ENCODE measurements at places on chromosomes 6 and 20. TPM values are rescaled to one million over a fixed set of nuclear protein-coding genes. Genes with fewer than 3 reads are reported as not detected.

- no peak for DNase-seq
These were observed 243.8 kb downstream of the CDH26 start for GRCh38 chr20:60202046-60202445.

Gene PTCRA
- not detected for total RNA-seq

- DNase-seq = no peak
These were observed 73.7 kb downstream of the GMDS start for GRCh38 chr6:2171728-2172127.

Gene HLA-DRB5
- 4.8 TPM for total RNA-seq

Gene ADGRF5
- total RNA-seq = 3.3 TPM

DNA sequence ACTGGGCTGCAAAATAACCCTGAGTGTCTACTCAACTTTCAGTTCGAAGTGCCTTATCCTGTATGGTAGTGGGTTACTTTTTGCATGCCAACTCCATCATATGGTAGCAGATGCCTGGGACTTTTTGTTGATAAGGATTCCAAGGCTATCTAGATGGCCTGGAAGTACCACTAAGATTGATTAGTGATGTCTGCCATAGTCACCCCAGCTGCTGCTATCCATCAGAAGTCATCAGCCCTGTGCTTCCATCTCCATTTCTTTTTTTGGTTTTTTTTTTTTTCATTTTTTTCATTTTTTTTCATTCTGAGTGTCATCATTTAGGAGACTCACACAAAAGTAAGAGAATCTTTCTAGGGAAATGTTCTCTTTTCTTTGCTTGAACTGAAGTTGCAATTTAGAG lies 217.4 kb upstream of the PLCB4 start:
- no peak for DNase-seq

Gene OXT
- not detected for total RNA-seq

Gene PBX2
- total RNA-seq = 47.5 TPM

GRCh38 chr6:18070486-18070885 lies 52.0 kb downstream of the NHLRC1 start:
- DNase-seq = no peak

DNA sequence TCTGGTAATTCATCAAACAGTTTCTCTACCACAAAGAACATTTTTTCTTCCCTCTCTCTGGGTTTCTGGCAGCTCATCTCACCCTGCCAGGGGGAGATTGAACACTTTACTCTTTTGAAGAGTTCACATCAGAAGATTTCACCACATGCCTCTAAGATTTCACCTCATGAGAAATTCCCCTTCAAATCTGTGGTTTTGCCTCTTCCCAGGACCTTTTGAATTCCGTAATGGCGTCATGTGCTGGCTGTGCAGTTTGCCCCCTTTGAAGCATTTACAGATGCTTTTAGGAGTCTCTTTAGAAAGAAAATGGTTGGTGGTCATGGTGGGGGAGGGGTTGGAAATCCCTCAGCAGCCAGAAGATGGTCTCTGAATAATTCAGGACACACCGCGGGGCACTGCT lies 486.1 kb downstream of the QKI start:
- no peak for DNase-seq

DNA sequence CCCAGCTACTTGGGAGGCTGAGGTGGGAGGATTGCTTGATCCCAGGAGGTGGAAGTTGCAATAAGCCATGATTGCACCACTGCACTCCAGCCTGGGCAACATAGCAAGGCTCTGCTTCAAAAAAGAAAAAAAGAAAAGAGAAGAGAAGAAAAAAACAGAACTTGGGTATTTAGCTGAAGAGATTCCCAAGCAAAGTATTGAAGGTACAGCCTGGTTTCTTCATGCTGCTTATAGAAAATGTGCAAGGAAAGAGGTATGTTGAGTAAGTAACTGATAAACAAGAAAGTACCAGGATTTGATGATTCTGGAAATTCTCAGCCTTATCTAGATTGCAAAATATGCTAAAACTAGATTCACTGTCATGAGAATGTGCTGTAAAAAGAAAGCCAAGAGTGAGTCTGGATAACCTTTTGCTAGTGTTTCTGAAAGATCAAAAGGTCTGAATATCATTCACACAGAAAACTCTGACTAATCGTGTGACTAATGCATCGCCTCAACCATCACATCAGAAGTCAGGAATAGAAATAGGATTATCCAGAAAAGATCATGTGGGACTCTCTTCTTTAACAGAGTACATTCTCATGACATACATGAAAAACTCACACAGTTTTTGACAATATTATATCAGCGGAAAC lies 32.4 kb upstream of the NOP56 start:
- DNase-seq = no peak

Gene ENPP3
- 21.4 TPM for total RNA-seq

DNA sequence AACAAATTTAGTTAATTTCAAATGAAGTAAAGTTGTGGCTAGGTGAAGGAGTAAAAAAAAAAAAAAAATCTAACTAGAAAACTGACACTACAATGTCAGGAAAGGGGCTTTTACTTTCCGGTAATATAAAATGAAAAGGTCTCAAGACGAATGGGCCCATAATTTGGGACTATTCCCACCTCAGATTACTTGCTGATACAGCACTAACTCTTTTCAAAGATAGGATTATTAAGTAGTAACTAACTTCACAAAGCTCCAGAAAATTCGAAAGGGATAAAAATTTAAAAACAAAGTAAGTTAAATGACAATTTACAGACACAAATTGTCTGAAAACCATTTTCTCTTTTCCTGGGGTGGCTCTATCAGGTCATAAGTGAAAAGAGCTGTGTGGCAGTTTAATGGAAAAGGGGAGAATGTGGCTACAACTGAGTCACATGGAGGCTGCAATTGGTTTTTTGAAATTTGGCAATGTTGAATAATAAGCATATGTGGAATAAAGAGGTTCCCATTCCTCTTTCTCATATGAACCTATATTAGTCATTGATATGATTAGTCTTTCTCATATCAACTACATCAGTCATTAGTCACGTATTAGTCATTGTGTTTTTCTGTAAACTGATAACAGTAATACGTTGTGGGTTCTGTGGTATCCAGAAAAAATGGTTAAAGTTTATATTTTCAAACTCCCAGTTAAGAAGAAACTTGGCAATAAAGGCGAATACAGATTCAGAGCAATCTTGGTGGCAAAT lies 78.0 kb downstream of the RWDD2A start:
- no peak for DNase-seq

Gene MAS1
- not detected for total RNA-seq

DNA sequence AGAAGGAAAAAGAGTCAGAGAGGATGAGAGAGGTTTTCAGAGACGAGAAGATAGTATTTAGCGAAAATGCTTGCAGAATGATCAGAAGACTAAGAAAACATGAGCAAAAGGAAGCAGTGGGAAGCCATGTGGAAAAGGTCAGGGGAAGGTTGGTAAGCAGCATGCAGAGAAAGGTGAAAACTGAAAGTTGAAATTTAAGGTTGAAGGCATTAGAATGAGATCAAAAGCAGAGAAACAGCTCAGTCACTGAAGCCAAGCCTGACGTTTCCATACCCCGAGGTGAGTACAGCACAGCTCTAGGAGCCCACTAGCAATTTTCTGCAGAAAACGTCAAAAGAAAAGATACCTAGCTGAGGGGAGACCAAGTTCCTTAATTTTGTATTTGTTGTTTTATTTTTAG lies 19.1 kb upstream of the TFB1M start:
- no peak for DNase-seq

GRCh38 chr20:15967334-15967733 lies 605.9 kb downstream of the KIF16B start:
- no peak for DNase-seq

Gene MSH5
- total RNA-seq = 13.3 TPM

- DNase-seq = no peak
These were observed 29.8 kb downstream of the NCOA3 start for GRCh38 chr20:47531458-47531857.

DNA sequence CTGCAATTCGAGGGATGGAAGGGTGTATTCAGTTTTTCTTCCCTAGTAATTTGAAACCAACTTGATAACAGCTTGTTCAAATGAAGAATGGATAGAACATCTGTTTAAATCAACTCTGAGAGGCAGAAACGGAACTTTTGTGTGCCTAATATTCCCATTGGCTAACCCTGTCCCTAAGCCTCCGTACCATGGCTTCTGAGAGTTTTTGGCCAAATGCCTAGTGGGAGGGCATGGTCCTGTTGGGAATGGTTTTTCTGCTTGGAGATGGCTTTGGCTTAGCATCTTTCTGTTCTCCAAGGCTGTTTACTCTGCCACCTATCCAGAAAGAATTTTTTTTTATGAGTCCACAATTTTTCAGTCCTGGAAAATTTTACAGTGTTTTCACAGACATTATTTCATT lies 126.7 kb upstream of the MLIP start:
- DNase-seq = no peak

DNA sequence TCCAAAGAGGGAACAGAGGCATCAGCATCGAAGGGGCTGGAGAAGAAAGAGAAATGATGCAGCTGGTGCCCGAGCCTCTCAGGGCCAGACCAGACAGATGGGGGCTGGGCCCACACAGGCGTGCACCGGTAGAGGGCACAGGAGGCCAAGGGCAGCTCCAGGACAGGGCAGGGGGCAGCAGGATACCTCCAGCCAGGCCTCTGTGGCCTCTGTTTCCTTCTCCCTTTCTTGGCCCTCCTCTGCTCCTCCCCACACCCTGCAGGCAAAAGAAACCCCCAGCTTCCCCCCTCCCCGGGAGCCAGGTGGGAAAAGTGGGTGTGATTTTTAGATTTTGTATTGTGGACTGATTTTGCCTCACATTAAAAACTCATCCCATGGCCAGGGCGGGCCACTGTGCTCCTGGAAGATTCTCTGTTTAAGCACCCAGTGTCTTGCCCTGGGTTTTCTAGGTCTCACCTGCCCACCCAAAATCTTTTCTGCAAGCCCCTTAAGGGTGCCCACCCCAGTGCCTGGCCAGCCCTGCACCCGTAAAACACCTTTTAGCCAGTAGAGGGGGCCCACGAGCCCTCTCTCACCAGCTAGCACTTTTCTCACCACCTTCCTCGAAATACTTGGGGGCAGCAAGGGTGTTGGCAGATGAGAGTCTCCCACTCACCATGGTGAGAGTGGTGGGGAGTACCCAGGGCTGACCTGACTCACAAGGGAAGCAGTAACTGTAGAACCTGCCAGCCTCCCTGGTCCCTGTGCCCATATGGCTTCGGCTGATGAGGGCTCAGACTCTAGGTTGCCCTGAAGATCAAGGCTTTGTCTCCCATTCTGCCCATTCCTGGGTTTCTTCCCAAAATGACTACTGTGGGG lies 35.7 kb upstream of the ID1 start:
- DNase-seq = peak; percentile 74

Gene REM1
- total RNA-seq = 0.44 TPM

DNA sequence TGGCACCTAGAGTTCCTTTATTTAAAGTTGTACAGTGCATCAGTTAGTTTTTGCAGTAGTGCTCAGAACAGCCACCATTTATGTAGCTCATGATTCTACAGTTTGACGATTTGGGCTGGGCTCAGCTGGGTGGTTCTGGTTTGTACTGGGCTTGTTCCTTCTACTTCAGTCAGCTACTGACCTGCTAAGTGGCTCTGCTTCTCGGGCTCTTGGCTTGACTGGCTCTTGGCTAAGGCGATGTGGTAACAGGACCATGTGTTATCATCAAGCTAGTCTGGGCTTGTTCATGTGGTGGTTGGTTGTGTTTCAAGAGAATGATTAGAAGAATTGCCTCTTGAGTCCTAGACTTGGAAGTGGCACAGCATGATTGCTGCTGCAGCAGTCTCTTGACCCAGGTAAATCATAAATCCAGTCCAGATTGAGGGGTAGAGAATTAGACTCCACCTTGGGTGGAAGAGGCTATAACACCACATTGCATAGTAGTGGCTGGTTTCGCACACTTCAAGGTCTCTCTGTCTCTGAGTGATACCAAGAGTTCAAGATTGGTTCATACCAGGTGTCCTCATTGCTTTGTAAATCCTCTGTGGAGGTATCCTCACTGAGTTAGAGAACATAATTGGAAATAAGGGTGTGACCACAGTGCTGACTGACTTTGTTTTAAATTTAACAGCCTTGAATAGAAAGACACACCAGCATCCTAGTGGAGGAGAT lies 253.0 kb downstream of the ARID1B start:
- no peak for DNase-seq

DNA sequence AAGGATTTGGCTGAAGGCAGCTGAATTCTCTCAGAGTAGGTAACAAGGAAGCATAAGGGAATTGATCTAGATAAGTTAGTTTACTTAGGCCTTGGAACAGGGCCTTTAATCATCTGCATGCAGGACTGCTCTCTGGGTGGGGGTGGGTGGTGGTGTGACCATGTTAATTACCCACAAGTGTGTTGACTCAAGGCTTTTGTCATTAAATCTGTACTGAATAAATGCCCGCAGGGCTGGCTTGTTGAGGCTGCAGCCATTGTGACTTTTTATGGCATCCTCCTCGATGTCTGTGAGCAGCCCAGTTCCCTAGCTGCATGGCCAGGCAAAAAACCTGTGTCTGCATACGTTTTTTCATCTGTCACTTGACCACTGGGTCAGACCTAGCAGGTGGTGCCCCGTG lies 63.5 kb upstream of the ASCC3 start:
- DNase-seq = no peak

GRCh38 chr6:42403421-42403820 lies 48.3 kb downstream of the TRERF1 start:
- DNase-seq = peak; percentile 56

GRCh38 chr6:45498591-45498990 lies 120.9 kb upstream of the SUPT3H start:
- DNase-seq = no peak

Gene FRMD1
- 21.0 TPM for total RNA-seq

Gene SLC25A27
- total RNA-seq = 7.1 TPM

GRCh38 chr20:12673352-12673751 lies 335.4 kb upstream of the SPTLC3 start:
- no peak for DNase-seq

Gene LCA5
- 1.1 TPM for total RNA-seq

DNA sequence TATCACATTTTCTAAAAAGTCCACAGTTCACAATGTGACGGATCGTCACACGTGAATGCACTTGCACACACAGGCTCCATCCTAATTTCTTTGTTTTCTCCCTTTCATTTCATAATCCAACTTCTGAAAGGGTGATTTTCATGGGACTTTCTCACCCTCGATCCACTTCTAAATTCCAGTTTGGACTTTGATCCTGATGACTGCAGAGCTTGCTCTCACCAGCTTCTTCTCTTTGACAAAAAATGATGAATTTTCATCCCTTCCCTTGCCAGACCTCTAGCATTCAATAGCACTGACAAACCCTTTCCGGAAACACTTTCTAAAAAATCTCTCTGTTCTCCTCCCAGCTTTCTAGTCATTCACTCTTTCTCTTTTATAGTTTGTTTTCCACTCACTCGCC lies 341.2 kb downstream of the SYNE1 start:
- no peak for DNase-seq

Gene SEMG1
- 1.0 TPM for total RNA-seq

- DNase-seq = no peak
These were observed 62.8 kb upstream of the TFB1M start for GRCh38 chr6:155377061-155377460.

- DNase-seq = no peak
These were observed 14.9 kb downstream of the COL21A1 start for GRCh38 chr6:56232436-56232835.

Gene DBNDD2
- 131 TPM for total RNA-seq

- no peak for DNase-seq
These were observed 40.6 kb downstream of the TOX2 start for GRCh38 chr20:43955062-43955749.
